ENCODE measurements at places on chromosomes 3 and 15.

GRCh38 chr3:111610189-111610588, 15.0 kb upstream of the ZBED2 start:
- DNase-seq = no peak

- DNase-seq = no peak
These were observed 29.6 kb downstream of the FGF7 start for GRCh38 chr15:49452595-49452994.

DNA sequence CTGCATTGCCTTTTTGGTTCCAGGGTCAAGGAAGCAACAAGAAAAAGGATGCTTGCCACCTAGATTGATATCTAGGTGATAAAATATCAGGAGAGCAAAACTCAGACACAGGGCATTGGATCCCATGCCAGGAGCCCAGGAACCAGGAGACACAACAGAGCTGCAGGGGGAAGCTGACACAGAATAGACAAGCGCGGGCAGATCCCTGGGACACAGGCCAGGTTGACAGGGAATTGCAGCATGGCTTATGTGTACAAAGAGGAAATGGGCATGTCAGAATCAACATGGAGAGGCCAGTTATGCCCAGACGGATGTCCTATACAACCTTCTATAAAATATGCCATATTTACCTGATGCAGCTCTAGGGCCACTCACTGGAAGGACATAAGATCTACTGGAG, 84.2 kb downstream of the SEMA6D start:
- DNase-seq = no peak

DNA sequence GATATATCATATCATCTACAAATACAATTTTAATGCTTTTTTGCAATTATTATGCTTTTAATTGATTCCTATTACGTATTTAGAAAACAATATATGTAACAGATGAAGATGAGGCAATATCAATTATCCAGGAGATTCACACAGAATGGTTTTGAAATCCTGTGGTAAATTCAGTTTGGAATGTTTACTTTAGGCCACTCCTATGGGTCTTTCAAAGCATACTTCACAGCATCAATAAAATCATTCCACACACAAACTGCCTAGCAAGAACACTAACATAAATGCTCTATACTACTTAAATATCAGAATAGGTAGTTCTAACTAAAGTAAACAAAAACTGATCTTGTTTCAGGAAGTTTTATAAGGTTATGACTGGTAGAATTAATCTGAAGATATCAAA, 90.5 kb downstream of the FAM227B start:
- no peak for DNase-seq

DNA sequence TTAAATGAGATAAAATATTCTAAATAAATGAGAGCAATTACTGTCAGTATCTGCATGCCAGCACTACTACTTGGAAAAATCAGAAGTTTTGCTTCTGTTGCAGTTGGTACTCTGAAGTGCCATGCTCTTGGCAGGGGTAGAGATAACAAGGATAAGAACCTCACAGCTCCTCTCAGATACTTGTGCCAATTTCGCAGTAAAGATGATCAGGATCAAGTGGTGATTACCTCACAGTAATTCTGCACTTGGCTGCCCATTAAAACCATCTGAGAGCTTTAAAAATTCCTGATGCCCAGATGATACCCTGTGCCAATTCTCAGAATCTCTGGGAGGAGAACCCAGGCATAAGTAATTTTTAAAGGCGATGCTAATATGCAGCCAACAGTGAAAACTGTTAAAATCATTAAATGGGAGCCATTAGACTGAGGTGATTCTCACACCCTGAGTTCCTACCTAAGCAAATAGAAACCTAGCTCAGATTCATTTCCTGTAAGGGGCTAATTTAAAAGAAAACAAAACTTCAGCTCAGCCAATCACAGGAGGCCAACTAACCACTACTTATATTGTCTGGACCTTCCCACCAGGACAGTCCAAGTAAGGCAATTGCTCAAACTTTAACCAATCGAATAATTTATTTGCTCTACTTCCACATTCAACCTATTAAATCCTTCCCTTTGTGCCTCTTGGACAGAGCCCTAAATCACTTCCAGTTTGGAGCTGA, 171.2 kb downstream of the KCNMB2 start:
- no peak for DNase-seq

DNA sequence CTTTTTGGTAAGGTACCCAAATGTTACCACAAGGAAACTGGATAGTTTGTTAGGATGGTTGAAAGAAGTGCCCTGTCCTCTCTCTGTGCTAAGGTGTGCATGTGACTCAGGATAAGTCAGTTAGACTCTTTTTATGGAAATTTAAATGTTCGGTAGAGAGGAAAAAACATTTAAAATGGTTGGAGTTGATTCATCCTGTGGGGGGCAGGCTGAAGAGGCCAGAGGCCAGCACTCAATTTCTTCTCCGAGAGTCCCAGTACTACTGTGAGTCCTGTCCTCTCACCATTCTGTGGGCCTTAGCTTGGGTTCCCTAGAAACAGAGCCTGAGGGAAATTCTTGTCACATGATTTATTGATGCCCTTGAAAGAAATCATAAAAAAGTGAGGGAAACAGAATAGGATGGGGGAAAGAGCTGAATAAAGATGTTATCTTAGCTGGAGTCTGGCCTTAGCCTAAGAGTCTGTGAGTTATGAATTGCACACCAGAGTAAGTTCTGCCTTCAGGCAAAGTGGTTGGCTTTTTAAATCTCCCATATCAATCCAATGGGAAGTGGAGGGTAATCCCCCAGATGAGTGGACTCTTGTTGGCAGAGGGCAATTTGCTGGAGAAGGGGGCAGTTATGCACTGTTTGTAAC, 106.5 kb upstream of the GALNT15 start:
- DNase-seq = no peak

DNA sequence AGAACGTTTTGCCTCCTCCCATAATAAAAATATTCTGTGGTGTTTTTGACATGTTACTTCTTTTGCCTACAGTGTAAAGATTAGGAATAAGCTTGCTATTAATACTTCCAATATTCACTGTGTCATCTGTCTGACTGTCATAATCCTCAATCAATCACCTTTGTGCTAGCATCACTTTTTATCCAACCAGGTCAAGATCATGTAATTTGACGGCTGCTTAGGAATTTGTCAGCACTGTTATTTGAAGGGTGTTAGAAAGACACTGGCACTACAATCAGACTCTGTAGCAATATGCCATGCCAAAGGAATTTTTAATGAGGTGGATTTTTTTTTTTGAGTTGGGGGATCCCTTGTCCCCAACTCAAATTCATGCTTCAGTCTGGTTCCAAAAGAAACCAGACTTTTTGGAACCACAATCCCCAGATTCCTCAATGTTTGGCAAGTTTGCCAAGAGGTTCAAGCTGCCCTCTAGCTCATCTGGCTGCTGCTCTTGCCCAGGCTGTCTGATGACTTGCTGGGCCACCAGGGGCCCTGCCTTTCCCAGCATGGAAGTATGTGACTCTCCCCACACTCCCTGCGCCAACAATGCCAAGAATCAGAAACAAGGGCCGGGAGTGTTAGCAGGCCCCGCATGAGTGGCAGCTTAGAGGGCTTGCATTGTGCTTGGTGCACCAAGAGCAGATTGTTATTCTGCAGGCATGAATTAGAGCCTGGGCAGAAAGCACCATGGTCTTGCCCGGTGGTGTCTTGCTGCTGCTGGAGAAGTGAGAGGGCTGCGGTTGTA, 58.6 kb upstream of the TSC22D2 start:
- DNase-seq = no peak

GRCh38 chr3:107767897-107768605, 245.3 kb downstream of the BBX start:
- DNase-seq = no peak

GRCh38 chr3:119974656-119975055, 119.6 kb downstream of the GSK3B start:
- no peak for DNase-seq

DNA sequence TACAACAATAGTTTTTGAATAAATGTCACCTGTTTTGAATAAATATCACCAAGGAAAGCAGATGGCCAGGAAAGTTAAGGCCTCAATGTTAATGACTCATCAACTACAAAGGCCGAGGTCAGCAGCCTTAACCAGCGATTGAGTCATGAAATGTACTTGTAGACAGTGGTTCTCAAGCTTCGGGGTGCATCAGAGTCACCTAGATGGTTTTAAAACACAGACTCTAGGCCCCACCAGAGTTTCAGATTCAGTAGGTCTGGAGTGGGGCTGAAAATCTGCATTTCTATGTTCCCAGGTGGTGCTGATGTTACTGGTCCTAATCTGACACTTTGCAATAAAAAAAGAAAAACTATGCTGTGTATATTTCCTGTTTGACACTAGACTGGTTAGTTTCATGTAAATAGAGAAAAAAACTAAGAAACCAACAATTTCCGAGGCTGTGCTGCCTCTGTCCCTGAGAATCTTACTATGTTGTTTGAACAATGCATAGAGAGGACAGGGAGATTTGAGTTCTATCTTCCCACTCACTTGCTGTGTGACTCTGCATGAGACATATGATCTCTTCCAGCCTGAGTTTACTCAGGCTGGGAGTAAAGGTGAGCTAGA, 9.8 kb downstream of the RAB27A start:
- no peak for DNase-seq

DNA sequence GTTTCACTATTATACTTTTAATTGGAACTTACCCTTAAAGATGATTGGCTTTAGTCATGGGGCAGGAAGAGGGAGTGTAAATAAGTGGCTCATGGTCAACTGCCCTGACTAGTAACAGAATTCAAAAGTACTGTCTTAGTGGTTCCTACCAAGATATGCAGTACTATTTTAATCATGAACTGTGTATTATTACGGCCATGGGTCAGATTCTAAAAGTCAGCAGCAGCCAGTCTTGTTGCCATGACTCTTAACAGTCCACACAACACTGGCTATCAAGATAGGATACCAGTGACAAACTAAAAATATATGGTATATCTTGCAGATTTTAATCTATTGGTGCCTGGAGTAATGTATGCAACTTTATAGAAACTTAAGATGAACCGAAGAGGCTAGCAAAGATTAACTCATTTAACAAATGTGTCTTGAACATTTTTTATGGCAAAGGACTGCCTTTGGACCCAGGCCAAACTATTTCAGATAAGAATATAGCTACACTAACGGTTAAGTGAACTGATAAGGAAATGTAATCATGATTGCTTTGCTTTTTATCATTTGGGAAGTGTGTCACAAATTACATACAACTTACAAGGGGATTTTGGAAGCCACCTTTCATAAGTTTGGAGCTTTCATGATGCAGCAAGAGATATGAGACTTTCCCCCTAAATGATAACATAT, 163.7 kb downstream of the TCF12 start:
- DNase-seq = no peak

DNA sequence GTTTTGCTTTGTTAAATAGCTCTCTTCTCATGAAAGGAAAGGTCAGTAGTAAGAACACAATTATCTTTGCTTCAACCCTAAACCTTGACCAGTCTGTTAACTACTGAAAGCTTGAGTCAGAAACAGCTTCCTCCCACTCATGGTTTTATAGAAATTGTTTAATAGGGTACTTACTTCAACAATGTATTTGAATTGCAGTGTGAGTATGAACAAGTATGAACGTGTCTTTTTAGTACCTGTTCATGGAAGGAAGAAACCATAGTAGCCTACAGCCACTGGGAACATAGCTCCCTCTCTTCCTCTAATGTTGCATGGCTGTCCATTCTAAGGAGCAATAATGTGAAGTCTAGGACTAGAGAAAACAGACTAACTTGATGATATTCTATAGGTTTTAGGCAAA, 311.0 kb downstream of the MCTP2 start:
- no peak for DNase-seq

- DNase-seq = no peak
These were observed 26.1 kb upstream of the KLHL6 start for GRCh38 chr3:183581496-183582155.

- DNase-seq = no peak
These were observed 14.7 kb downstream of the GALNT15 start for GRCh38 chr3:16189201-16189600.

GRCh38 chr15:47412802-47413201, 304.5 kb upstream of the SEMA6D start:
- no peak for DNase-seq
